ENCODE measurements at places on chromosomes 6 and 20.

DNA sequence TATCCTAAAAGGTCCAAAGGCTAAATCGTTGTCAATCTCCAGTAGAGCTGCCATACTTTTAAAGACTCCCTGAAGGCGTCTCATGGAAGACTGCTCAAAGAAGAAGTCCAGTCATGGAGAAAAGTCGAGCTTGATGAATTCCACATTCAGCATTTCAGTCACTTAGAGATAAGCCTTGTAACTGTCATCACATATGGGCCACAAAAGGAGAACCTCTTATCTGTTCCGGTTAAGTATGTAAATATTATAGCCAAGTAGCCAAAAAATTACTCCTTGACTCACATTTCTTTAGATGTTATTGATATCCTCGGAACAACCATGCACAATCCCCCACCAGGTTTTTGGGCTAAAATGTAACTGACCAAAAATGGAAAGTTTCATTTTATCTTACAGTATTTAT is 9.8 kb upstream of the CNKSR3 start:
- no peaks in the 10 kb centered on the region for H3K4me1 ChIP-seq
- no peak for DNase-seq
- H3K27me3 ChIP-seq: no peaks in the 10 kb centered on the region
- no peak overlapping the region for H3K27ac ChIP-seq
- H3K4me3 ChIP-seq: no peak overlapping the region

GRCh38 chr6:26109772-26110171 is 22.5 kb downstream of the HFE start:
- H3K27me3 ChIP-seq: no peaks in the 10 kb centered on the region
- no peak overlapping the region for H3K27ac ChIP-seq
- no peak overlapping the region for H3K4me3 ChIP-seq
- no peaks in the 10 kb centered on the region for H3K4me1 ChIP-seq
- H3K36me3 ChIP-seq: no peaks in the 10 kb centered on the region

GRCh38 chr6:50047026-50047425 is 2.7 kb downstream of the DEFB112 start:
- H3K36me3 ChIP-seq: no peaks in the 10 kb centered on the region
- H3K4me1 ChIP-seq: no peaks in the 10 kb centered on the region
- no peak overlapping the region for H3K27ac ChIP-seq

DNA sequence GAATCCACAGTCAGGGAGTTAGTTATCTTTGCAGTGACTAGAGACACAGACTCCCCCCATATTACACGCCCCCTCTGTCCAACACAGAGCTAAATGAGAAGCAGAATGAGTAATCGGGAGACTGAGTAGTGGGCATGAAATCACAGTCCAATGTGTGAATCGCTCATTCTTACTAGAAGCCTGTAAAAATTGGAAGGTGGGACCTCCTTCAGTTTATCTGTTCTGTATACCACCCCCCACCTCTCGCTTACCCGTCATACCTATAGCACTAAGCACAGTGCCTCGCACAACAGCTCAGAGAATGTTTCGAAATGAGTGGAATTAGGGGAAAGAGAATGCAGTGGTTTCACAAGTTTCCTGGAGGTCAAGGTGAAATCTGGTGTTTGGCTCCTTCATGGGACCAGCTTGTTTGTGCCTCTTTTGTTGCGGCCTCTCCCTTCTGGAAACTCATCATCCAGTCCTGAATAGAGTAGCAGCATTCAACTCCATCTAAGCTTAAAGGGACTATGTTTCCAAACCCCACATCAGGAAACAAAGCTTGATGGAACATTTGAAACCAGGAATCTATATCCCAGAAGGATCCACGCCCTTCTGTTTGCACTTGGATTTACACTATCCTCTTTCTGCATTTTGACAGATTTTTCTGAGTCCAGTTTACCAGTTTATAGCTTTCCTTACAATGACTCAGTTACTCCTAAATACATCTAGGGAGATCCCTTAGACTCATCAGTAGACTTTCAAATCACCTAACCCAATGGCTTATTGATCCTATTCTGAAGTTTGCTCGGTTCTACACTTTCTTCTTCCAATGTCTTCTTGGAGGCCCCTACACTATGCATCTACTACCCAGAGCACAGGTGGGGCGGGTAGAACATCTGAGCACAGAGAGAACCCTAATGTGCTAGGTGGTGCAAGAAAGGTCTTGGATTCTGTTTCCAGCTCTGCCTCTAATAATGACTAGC is 59.2 kb upstream of the PIM1 start:
- no peak for DNase-seq
- no peaks in the 10 kb centered on the region for H3K4me1 ChIP-seq
- no peak overlapping the region for H3K27ac ChIP-seq
- no peaks in the 10 kb centered on the region for H3K36me3 ChIP-seq
- no peaks in the 10 kb centered on the region for H3K27me3 ChIP-seq
